ENCODE measurements at places on chromosomes 1 and 21. TPM values are rescaled to one million over a fixed set of nuclear protein-coding genes. Genes with fewer than 3 reads are reported as not detected.

The WASF2 gene
- 112 TPM for total RNA-seq

The KRTAP10-8 gene
- not detected for total RNA-seq

GRCh38 chr1:42139444-42139843 is 13.8 kb upstream of the GUCA2B start:
- no peak overlapping the region for H3K27ac ChIP-seq
- H3K4me3 ChIP-seq: no peak overlapping the region
- H3K4me1 ChIP-seq: no peaks in the 10 kb centered on the region
- no peaks in the 10 kb centered on the region for H3K27me3 ChIP-seq
- no peaks in the 10 kb centered on the region for H3K36me3 ChIP-seq
- no peak for DNase-seq

DNA sequence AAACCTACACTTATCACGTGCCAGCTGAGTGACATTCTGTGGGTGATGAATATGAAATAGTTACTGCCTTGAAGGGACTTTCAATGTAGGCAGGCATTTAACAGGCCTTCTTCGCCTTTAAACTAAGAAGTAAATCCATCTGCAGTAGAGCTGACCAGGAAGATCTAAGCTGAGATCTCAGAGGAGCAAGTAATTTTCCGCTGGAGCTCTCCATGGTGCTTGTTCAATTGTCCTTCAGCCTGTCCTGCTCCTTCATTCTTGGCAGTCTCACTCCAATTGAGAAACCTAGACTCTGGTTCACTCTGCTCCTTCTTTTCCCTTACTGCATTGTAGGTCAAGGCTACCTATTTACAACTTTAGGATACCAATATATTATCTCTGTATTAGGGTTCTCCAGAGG is 183.5 kb downstream of the HMCN1 start:
- H3K4me1 ChIP-seq: no peaks in the 10 kb centered on the region
- no peak overlapping the region for H3K27ac ChIP-seq
- DNase-seq: no peak
- H3K36me3 ChIP-seq: no peaks in the 10 kb centered on the region

- peaks cover 13% of the 10 kb centered on the region for H3K4me1 ChIP-seq
- no peak for DNase-seq
- H3K36me3 ChIP-seq: no peaks in the 10 kb centered on the region
- no peak overlapping the region for H3K27ac ChIP-seq
- no peaks in the 10 kb centered on the region for H3K27me3 ChIP-seq
Observed at GRCh38 chr1:43292216-43292615, 6.8 kb upstream of the C1orf210 start.

The SPRR5 gene
- not detected for total RNA-seq

DNA sequence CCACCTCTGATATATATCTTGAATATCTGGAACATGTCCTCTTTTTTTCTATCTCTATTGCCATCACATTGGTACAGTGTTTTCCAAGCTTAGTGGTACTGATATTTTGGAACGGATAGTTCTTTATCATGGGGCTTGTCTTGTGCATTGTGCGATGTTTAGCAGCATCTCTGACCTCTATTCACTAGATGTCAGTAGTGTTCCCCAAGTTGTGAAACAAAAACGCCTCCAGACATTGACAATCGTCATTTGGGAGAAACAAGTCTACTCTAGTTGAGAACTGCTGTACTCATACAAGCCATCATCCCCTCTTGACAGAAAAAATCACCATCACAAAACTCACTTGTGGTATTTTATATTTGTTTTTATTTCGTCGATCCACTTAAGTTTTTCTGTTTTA is 79.7 kb upstream of the CHODL start:
- no peak overlapping the region for H3K27ac ChIP-seq
- H3K27me3 ChIP-seq: no peaks in the 10 kb centered on the region
- H3K4me3 ChIP-seq: no peak overlapping the region
- DNase-seq: no peak

- no peaks in the 10 kb centered on the region for H3K36me3 ChIP-seq
- no peaks in the 10 kb centered on the region for H3K4me1 ChIP-seq
- H3K27ac ChIP-seq: no peak overlapping the region
- H3K4me3 ChIP-seq: no peak overlapping the region
- DNase-seq: no peak
Observed at GRCh38 chr1:235675152-235675890, 25.7 kb upstream of the GNG4 start.

DNA sequence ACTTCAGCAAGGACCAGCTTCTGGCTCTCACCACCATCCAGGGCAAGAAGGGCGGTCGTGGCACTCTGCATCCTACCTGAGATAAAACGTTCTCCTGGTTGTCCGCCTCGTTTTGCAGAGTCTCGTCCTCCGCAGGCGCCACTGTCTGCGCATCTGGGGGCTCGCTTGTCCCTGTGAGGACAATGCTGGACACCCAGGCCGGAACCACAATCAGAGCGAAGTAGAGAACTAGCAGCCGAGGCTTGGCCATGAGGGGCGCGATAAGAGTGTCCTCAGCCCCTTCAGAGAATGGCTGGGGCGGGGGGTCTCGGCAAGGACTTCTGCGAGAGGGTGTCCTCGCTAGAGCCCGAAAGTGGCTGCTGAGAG is 505 bp downstream of the OLFML2B start:
- no peak for DNase-seq
- no peaks in the 10 kb centered on the region for H3K4me1 ChIP-seq
- no peaks in the 10 kb centered on the region for H3K36me3 ChIP-seq

- H3K4me1 ChIP-seq: peaks cover 10% of the 10 kb centered on the region
- peak overlapping the region; percentile 55 for H3K4me3 ChIP-seq
- DNase-seq: no peak
Observed at GRCh38 chr21:39386194-39386593, 37.3 kb upstream of the HMGN1 start.

- no peaks in the 10 kb centered on the region for H3K36me3 ChIP-seq
- H3K27ac ChIP-seq: no peak overlapping the region
- no peak for DNase-seq
- no peaks in the 10 kb centered on the region for H3K27me3 ChIP-seq
Observed at GRCh38 chr21:41970751-41971653, 17.2 kb upstream of the C2CD2 start.

The CD34 gene
- not detected for total RNA-seq

GRCh38 chr1:228081578-228082213 is 812 bp upstream of the ARF1 start:
- H3K36me3 ChIP-seq: no peaks in the 10 kb centered on the region
- H3K27ac ChIP-seq: peak overlapping the region; percentile 94
- H3K27me3 ChIP-seq: no peaks in the 10 kb centered on the region
- H3K4me3 ChIP-seq: peak overlapping the region; percentile 78

GRCh38 chr1:203033287-203033686 is 7.0 kb downstream of the PPFIA4 start:
- no peaks in the 10 kb centered on the region for H3K36me3 ChIP-seq
- peaks cover 7% of the 10 kb centered on the region for H3K4me1 ChIP-seq
- no peak for DNase-seq
- H3K27me3 ChIP-seq: no peaks in the 10 kb centered on the region

The ZYG11A gene
- 0.74 TPM for total RNA-seq

The DISP1 gene
- total RNA-seq: 0.72 TPM

- H3K4me1 ChIP-seq: no peaks in the 10 kb centered on the region
- H3K36me3 ChIP-seq: no peaks in the 10 kb centered on the region
- no peaks in the 10 kb centered on the region for H3K27me3 ChIP-seq
- no peak for DNase-seq
- no peak overlapping the region for H3K4me3 ChIP-seq
Observed at GRCh38 chr1:30028939-30029338, 694.4 kb downstream of the MATN1 start.

GRCh38 chr21:46424039-46424591 is 34.6 kb upstream of the DIP2A start:
- no peaks in the 10 kb centered on the region for H3K4me1 ChIP-seq
- no peaks in the 10 kb centered on the region for H3K27me3 ChIP-seq
- no peak for DNase-seq
- H3K36me3 ChIP-seq: peaks cover 8% of the 10 kb centered on the region
- H3K27ac ChIP-seq: no peak overlapping the region

The CD244 gene
- total RNA-seq: 0.35 TPM

The SERINC2 gene
- 0.54 TPM for total RNA-seq

DNA sequence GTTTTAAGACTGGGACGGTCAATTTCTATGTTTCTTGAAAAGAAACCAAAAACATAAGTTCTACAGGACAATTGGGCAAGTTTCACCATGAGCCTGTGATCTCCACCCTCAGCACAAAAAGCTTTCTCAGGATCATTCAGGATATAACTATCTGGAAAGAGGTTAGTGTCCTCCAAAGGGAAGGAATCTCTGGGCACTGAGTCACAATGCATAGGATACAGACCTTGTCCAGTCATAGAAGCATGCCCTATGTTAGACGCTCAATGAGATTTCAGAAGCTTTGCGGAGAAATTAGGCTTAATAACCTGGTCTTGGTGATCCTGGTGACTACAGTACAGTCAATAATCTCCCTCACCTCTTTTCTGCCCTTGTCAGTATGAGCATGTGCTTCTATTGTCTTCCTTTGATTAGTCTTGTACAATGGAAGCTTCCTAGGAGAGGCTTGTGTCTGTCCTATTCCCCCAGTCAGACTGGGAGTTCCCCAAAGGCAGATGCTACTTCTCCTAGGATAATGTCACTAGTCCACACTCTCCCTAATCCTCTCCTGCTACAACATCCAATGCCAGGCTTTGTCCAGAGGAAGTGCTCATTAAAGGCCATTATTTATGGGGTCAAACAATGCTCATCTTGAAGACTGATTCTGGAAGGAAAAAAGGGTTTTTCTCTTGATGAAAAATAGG is 97.4 kb downstream of the KCNH1 start:
- H3K27me3 ChIP-seq: no peaks in the 10 kb centered on the region

The RGS8 gene
- 0.31 TPM for total RNA-seq

GRCh38 chr1:210298936-210299335 is 29.8 kb upstream of the HHAT start:
- H3K27ac ChIP-seq: no peak overlapping the region
- no peak for DNase-seq
- H3K36me3 ChIP-seq: no peaks in the 10 kb centered on the region
- peaks cover 2% of the 10 kb centered on the region for H3K27me3 ChIP-seq
- no peak overlapping the region for H3K4me3 ChIP-seq
- H3K4me1 ChIP-seq: no peaks in the 10 kb centered on the region

DNA sequence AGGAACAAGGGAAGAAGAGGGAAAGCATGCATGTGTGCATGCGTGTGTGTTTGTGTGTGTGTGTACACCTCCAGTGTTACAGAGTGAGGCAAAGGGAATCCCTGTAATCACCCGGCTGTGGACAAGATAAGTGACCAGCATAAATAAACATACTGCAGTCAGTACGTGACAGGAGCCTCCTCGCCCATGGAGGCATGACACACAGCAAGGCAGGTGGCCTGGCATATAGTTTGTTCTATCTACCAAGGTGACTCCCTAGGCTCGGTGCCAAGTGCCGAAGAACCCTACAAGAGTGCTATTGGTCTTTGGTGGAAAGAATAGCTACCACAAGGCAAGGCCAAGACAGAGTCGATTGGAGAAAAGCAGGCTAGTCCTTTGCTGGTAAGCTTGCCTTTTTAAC is 31.7 kb upstream of the HEATR1 start:
- no peak overlapping the region for H3K4me3 ChIP-seq
- no peaks in the 10 kb centered on the region for H3K27me3 ChIP-seq
- H3K27ac ChIP-seq: no peak overlapping the region
- H3K4me1 ChIP-seq: no peaks in the 10 kb centered on the region
- DNase-seq: no peak
- H3K36me3 ChIP-seq: no peaks in the 10 kb centered on the region

GRCh38 chr1:201217146-201217545 is 26.5 kb downstream of the IGFN1 start:
- no peak for DNase-seq
- H3K27me3 ChIP-seq: no peaks in the 10 kb centered on the region
- H3K4me1 ChIP-seq: no peaks in the 10 kb centered on the region
- H3K4me3 ChIP-seq: no peak overlapping the region
- no peaks in the 10 kb centered on the region for H3K36me3 ChIP-seq

The BMP8A gene
- total RNA-seq: not detected

DNA sequence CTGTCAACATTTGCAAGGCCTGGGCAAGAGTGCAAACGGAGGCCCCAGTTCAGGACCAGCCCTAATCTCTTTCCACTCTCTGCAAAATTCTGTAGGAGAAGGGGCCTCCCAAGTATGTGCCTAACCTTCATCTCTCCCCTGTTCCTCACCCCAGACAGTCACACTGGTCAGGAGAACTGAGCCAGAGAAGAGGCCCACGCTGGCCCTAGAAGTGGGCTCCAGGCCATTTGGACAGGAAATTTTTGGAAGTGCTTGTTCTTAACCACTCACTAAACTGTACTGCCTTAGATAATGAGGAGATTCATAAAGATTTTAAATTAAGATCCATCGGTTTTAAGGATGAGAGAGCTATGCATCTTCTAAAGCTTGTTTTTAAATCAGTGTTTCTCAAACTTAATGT is 129.7 kb upstream of the ADGRL2 start:
- no peaks in the 10 kb centered on the region for H3K36me3 ChIP-seq
- H3K27ac ChIP-seq: no peak overlapping the region
- H3K4me3 ChIP-seq: no peak overlapping the region
- H3K27me3 ChIP-seq: 0 out of 2 replicates have a peak, but pooled peaks cover 1% of the 10 kb centered on the region
- no peaks in the 10 kb centered on the region for H3K4me1 ChIP-seq
- no peak for DNase-seq

The GNAT2 gene
- 0.92 TPM for total RNA-seq

The MAD2L2 gene
- total RNA-seq: 58.0 TPM

The HCRTR1 gene
- total RNA-seq: not detected

The NDUFV3 gene
- total RNA-seq: 28.4 TPM

- no peak for DNase-seq
- H3K4me3 ChIP-seq: no peak overlapping the region
- peaks cover 3% of the 10 kb centered on the region for H3K36me3 ChIP-seq
- no peaks in the 10 kb centered on the region for H3K27me3 ChIP-seq
- no peak overlapping the region for H3K27ac ChIP-seq
- H3K4me1 ChIP-seq: no peaks in the 10 kb centered on the region
Observed at GRCh38 chr1:170538687-170539086, 6.7 kb downstream of the GORAB start.

GRCh38 chr21:39788383-39788782 is 43.4 kb downstream of the IGSF5 start:
- no peaks in the 10 kb centered on the region for H3K4me1 ChIP-seq
- no peak overlapping the region for H3K27ac ChIP-seq
- no peaks in the 10 kb centered on the region for H3K36me3 ChIP-seq
- DNase-seq: no peak
- no peaks in the 10 kb centered on the region for H3K27me3 ChIP-seq
- no peak overlapping the region for H3K4me3 ChIP-seq

DNA sequence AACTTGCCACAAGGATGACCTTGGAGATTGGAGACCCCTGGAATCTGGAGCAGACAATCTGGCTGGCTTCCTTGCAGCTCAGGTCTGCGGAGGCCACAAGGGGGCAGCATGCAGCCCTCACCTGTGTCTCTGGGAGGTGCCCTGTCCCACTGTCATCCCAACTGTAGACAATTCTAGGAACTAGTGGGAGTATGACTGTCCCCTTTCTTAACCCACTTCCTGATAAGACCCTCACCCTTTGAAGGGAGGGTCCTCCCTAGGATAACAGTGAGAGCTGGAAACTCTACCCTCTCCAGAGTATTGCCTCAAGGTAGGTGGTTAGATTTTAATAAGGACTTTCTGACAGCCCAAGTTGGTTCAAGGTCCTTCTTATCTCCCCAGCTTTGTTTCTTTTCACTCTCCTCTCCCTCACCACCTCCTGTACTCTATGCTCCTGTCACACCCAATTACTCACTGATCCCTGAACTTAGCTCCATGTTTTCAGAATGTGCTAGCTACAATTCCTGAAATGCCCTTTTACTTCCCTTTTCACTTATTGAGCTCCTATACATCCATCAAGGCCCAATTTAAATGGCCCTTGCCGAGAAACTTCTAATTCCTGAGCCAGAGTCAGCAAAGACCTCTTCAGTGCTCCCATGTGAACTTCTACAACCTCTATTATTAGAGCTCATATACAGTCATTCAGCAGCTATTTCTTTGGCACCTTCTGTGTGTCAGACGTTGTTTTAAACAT is 9.2 kb upstream of the KCNQ4 start:
- no peak for DNase-seq
- H3K27me3 ChIP-seq: no peaks in the 10 kb centered on the region
- no peak overlapping the region for H3K4me3 ChIP-seq
- no peak overlapping the region for H3K27ac ChIP-seq

The NIBAN1 gene
- total RNA-seq: 66.4 TPM
